ENCODE measurements at places on chromosomes 7 and 10.
A peak's percentile ranks its signal among the peaks of the same experiment; 100 is the strongest.

GRCh38 chr10:112365451-112365850 lies 8.5 kb upstream of the ACSL5 start:
- no peak for DNase-seq

DNA sequence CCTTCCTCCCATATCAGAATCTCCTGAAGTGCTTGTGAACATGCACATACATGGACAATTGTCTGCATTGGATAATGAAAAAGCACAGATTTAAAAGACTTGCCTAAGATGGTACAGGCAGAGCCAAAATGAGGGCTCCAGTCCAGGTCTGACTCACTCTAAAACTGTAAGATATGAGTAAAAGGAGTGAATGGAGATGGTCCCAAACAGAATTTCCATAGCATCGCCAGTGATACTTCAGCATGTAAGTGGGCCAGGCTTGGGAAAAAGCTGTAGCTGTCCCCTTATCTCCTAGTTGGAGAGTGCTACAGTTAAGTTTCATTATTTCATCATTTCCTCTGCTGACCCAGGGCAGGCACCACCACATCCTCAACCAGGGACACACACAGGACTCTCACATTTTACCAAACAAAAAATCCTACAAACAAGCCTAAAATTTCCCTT lies 26.4 kb upstream of the IL6 start:
- DNase-seq = no peak

DNA sequence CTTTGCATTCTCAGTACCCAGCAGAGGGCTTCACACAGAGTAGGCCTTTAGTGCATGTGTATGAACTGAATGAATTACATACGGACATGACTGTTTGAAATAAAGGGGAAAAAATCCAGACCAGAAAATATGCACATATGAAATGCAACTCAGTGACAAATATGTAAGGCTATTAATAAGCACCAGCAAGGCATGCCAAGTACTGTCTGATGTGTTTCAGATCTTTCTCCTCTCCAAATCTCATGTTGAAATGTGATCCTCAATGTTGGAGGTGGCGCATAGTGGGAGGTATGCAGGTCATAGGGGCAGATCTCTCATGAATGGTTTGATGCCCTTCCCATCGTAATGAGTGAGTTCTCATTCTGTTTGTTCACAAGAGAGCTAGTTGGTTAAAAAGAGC lies 87.3 kb upstream of the TOMM7 start:
- DNase-seq = no peak

DNA sequence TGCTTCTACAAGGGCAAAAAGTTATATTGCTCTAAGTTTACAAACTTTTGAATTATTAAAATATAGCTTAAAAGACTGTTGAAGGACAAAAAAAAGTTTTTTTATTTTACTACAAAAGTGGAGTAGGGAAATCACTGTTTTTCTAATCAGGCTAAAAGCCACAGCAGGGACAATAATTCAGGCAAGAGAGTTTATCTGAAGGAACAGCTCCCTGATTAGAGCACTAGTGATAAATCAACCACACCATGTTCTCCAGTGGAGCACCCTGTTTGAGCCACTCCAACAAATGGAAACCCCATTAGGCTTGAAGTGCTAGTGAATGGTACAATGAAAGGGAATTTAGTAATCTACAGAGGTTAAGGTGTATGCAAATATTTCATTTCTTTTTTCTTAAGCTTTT lies 357.1 kb downstream of the SEMA3D start:
- no peak for DNase-seq

- DNase-seq = no peak
Measured at GRCh38 chr7:104973227-104973626, 40.8 kb upstream of the KMT2E start.

DNA sequence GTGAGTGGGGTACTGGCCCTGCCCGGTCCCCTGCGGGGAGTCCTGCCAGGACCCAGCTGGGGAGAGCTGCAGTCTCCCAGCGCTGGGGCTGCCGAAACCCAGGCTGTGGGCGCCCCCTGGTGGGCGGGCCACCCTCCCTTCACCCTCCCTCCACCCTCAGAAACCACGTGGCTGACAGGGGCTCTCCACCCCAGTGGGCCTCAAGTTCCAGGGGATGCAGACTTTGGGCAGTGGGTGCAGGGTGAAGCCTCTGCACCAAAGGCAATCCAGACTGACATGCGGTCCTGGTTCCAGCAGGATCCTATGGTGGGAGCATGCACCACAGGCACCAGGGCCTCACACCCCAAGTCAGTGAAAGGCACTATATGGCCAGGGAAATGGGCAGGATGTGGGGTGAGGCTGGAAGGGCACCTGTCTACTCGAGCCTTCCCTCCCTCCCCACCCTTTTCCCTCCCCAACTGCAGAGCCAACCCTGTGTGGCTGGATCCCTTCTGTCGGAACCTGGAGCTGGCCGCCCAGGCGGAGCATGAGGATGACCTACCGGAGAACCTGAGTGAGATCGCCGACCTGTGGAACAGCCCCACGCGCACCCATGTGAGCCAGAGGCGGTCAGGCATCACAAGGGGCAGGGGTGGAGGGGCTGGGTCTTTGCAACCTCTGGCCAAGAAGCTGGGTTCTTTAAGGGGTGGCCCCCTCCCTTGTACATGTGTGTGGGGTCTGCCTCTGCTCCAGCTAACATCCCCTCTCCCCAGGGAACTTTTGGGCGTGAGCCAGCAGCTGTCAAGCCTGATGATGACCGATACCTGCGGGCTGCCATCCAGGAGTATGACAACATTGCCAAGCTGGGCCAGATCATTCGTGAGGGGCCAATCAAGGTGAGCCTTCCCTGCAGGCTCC lies 38.8 kb downstream of the PSAP start:
- DNase-seq = peak; percentile 50

DNA sequence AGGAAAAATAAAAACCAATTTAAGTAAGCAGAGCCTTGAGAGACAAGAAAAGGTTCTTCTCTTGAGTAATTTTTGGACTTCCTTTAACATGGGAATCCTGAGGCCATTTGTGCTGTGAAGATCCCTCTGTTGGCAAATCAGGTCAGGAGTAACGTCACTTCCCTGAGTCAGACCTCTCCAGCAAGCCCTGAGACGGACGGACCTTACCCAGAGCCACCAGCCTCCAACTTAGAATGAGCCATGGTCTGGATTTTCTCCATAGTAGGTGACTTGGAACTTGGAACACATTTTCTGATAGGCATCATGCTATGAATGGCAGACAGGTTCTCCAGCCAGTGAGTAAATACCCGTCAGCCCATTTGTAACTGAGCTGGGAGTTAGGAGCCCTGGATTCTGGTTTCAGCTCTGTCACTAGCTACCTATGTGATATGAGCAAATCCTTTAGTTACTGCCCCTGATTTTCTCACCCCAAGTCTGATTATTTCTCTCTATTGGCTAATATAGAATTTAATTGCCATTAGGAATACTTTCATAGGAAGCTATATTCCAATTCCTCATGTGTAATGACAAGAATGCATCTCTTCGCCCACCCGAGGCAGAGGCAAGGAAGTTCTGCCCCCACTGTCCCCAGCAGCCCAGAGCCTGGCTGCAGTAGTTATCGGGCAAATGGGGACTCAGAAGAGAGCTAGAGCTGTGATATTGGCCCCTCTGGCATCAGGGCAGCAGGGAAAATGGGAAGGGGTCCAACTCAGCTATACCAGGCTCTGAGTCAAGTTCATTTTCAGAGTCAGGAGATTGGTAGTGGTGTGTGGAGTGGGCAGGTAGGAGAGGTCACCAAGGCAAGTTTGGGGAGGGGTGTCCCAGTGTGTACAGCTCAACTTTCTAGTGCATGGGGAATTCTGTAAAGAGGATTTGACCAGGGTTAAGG lies 153.7 kb upstream of the AGK start:
- no peak for DNase-seq

DNA sequence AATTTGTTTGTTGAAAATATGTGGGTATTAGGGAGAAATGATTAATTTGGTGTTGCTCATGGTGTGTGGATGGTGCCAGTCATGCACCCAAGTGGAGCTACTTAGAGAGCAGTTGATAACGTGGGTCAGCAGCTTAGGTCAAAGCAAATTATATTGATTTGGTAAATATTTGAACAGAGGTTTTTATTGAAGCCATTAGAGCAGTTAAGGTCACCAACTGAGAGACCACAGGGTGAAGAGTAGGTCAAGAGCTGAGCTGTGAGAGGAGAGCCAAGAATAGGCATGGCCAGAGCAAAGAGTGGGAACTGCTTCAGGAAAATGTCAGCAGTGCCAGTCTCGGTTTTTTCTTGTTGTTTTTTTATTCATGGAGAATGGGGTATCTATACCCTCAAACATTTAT lies 97.9 kb downstream of the TMEM168 start:
- no peak for DNase-seq

DNA sequence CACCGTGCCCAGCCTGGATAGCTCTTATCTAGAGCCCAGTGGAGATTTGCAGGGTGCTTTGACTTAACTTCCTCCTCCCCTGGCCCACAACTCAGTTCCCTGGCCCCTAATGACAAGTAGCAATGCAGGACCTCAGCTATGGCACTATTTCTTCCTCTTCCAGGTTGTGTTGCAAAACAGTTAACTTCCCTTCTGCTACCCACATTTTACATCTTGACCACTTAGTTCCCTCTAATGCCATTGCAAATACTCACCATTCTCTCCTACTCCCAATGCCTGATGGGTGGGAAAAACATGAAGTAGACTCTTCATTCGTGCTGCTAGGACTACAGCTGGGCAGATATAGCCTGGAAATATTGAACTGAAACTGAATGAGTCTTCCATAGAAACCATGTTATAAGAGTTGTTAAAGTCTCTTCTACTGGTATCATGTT lies 39.1 kb upstream of the FGL2 start:
- DNase-seq = no peak

GRCh38 chr7:601595-602340 lies 82.1 kb upstream of the PDGFA start:
- DNase-seq = no peak

GRCh38 chr7:27784399-27785053 lies 44.6 kb downstream of the TAX1BP1 start:
- DNase-seq = peak; percentile 14

DNA sequence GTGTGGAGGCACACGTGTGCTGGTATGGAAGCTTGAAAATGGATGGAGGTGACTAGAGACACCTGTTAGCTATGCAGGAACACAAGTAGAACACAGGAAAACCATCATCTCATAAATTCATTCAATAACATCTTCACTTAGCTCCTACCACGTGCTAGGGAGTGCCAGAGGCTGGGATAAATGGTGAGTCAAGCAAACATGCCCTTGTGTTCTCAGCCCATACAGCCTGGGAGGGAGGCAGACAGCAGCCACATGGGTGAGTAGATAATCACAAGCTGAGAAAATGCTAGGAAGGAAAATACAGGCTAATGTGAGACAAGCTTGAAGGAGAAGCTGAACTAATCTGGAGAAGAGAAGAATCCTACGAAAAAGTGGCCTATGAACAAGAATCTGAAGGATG lies 468.0 kb upstream of the ZMIZ1 start:
- no peak for DNase-seq

- no peak for DNase-seq
Measured at GRCh38 chr7:135291809-135292253, 58.2 kb downstream of the STRA8 start.

- no peak for DNase-seq
Measured at GRCh38 chr7:120743128-120743527, 114.8 kb downstream of the TSPAN12 start.

GRCh38 chr7:137343281-137343841 lies at the start of gene PTN:
TSS of gene PTN (minus strand) at chr7:137343733. CDS start at chr7:137254973, 88,760 bp downstream.
- peak; percentile 43 for DNase-seq

DNA sequence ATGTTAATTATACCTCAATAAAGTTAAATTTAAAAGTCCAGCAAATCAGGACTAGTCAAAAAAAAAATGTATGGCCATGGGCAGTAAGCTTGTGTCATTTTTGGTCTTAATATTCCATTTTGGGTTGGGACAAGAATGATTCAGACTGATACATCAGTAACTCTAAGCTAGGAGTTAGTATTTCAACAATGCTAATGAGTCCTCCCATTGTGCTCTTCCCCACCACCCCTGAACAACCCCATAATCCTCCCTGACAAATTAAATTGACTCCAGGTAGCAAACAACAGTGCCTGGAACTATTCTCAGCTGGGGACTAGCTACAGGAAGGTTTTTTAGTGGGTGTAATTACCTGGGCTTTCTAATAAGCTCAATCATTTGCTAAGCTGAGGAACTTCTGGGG lies 30.7 kb upstream of the KCNIP2 start:
- no peak for DNase-seq

All from neural crest cell (in vitro differentiated cells).